ENCODE measurements at places on chromosomes 3 and 15.

- no peak for DNase-seq
Observed at GRCh38 chr3:183160616-183161015, 1.9 kb downstream of the LAMP3 start.

- DNase-seq: no peak
Observed at GRCh38 chr3:57252404-57252803, 24.9 kb downstream of the APPL1 start.

DNA sequence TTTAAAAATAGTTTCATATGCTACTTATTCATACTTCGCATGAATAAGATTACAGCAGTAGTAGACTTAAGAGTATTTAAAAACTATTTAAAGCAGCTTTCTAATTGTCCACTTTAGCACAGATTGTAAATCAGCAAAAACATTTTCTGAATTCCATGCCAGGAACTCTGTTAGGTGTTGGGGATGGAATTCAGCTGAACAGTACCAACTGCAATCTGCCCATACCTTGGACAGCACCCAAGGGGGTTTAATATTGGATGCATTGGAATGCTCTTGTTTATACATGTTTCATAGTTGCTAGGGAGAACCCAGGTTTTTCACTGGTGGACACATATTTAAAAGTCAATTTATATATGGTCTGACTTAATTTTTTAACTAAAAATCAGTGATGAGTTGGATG lies 74.8 kb downstream of the PPM1L start:
- DNase-seq: no peak

DNA sequence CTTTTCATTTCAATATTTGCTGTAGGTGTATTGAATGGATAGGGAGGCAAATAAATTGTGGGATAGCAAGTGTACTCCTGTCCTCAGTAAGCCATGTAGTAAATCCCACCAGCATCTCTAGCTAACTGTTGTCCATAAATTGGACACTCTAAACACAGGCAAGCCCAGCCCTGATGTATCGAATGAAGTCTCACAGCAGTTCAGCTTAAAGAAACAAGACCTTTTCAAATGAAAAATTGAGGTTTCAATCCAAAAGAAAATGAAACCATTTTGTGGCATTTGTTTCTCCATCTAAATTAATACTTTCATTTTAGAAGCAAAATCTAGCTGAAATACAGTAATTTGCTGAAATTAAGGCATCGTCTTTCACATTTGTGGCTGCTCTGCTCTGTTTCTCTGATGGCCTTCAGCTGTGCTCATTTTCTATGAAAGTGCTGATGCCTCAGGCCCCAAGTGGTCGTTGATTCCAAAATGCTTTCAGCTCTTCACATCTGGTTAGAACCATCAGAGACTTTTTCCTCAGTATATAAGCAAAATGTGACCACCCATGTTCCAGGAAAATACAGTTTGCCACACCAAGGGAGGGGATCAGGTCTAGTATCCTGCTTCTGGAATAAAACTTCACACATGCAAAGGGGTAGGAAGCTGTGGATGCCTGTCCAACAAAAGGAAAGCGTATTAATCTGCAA lies 245.0 kb downstream of the ZMAT3 start:
- DNase-seq: no peak

- DNase-seq: no peak
Observed at GRCh38 chr3:79651536-79652065, 116.2 kb downstream of the ROBO1 start.

GRCh38 chr3:108319428-108320082 lies 23.2 kb downstream of the HHLA2 start:
- DNase-seq: no peak
